ENCODE measurements at places on chromosomes 2 and 18. TPM values are rescaled to one million over a fixed set of nuclear protein-coding genes. Genes with fewer than 3 reads are reported as not detected.
A peak's percentile ranks its signal among the peaks of the same experiment; 100 is the strongest.

GRCh38 chr18:23307567-23308295 lies 145.4 kb upstream of the RIOK3 start:
- peak; percentile 69 for DNase-seq

YIPF4 gene
- 54.6 TPM for total RNA-seq

SLC16A14 gene
- 0.47 TPM for total RNA-seq

DNA sequence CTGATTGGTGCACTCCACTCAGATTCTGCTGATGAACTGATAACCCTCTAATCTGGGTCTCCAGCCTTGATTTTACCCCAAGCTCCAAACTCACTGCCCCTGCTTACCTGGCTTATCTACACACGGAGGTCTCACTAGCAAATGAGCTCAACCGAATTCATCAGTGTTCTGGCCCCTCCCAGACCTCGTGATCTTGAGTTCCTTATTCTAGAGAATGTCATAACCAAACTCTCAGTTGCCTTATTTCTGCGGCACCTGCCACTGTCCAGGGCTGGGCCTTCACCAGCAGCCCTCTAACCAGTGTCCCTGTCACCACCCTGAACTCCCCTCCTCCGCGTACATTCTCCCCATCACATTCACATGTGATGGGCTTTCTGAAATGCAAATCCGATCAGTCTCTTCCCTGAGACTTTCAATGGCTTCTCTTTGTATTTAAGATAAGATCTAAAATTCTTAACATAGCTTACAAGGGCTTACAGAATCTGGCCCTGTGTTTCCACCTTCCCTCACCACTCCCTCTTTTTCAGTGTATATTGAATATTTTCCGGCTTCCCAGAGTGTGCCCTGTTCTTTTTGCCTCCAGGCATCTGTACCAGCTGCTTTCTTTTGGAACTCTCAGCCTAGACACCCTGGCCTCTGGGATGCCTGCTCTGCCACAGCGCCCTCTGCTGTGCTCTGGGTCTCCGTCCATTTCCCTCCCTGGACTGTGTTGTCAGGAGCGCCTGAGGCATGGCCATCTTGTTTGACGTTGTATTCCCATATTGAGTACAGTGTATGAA lies 31.1 kb downstream of the NAB1 start:
- DNase-seq: peak; percentile 19

- no peak for DNase-seq
Measured at GRCh38 chr2:149082735-149083134, 44.2 kb downstream of the LYPD6B start.

TTC32 gene
- 11.9 TPM for total RNA-seq

DNA sequence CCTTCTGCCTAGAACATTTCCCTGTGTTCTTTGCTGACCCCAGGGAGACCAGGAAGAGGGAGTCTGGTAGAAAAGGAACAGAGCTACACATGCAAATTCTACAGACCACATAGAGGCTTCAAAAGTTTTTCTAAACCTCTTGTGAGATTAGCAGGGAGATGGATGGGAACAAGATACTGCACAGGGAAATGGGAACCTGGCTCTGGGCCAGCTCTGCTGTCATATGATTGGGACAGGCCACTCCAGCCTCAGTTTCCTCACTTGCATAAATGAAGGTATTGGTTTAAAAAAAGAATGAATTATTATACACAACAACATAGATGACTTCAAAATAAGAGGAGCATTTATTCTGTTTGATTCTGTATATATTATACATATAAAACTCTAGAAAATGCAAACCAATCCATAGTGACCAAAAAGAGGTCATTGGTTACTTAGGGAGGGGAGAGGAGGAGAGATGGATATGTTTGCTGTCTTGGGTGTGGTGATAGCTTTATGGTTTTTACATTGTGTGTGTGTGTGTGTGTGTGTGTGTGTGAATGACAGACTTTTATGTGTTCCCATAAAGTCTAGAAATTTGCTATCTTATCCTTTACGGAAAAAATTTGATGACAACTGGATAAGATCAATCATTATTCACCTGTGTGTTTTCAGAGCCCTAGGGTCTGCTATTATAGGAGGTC lies 115.5 kb downstream of the MGAT5 start:
- DNase-seq: no peak

BMP10 gene
- not detected for total RNA-seq

Measured in SJSA1 (cell line).